ENCODE measurements at places on chromosomes 13 and 19.

DNA sequence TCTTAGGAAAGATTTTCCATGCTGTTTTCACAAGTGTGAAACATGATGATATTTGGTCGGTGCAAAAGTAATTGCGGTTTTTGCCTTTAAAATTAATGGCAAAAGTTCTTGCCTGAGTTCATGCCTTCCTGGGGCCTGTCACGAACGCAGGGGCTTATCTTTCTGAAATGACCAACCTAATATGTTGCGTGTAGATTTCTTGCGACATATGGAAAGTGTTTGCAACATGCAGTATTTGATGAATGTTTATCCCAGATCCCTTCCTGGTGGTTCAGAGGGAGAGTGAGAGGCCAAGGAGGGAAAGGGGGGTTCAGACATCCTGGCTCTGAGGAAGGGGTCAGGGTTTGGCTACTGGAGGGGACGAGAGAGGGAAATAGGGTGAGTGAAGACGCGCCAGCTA is 72.0 kb downstream of the TEX29 start:
- DNase-seq: no peak

- no peak for DNase-seq
Measured at GRCh38 chr13:94761407-94761806, 49.1 kb upstream of the SOX21 start.

DNA sequence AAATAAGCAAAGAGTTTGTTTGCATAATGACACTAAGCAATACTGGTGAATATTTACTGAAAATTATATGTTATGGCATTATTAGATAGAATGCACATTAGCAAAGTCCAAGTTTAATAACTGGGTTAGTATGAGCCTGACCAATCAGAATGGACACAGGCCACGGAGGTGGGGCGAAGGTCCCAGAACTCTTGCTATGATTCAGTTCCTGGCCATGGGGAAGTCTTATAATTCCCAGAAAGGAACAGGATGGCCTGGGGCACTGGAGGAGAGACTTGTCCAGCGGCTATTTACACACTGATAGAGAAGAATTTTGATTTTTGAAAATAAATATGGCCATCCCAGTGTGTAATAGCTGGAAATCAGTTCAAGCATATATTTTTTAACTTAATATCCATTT is 372.0 kb downstream of the EFNB2 start:
- no peak for DNase-seq

- peak; percentile 14 for DNase-seq
Measured at GRCh38 chr19:51129716-51130115, 5.0 kb downstream of the SIGLEC9 start.

- peak; percentile 68 for DNase-seq
Measured at GRCh38 chr19:42028304-42029216, 34.5 kb upstream of the ATP1A3 start.

GRCh38 chr19:50046649-50047503 is 21.1 kb downstream of the ZNF473 start:
- DNase-seq: peak; percentile 86

DNA sequence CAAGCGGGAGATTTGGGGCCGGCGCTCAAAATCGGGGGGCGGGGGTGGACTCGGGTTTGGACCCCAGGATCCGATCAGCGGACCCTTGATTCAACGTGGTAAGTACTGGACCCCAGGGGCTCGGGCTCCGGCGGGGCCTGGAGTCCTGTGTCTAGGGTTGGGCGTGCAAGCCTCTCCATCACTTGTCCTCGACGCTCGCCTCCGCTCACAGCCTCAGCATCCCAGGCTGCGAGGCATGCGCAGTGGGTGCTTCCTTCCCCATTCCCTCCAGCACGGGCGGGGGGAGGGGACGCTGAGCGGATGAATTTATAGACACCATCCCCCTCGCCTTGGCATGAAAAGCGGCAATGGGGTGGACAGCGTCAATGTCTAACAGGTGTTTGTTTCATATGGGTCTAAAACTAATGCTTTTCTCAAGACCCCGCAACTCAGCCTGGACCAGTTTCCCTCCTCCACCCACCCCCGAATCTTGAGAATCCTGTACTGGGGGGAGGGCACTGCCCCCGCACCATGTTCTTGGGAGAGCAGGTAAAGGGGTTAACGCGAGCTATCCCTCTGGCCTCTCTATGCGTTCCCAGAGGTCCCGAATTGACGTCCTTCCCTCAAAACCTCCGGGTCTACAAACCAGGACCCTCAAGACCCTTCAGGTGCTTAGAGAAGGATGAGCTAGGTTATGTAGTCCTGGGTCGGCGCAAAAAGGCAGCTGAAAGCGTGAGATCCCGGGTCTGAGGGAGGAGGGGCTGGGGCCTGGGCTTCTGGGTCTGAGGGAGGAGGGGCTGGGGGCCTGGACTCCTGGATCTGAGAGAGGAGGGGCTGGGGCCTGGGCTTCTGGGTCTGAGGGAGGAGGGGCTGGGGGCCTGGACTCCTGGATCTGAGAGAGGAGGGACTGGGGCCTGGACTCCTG is 579 bp downstream of the CPT1C start:
- DNase-seq: peak; percentile 72

- DNase-seq: no peak
Measured at GRCh38 chr13:90362707-90363106, 984.8 kb upstream of the MIR17HG start.

DNA sequence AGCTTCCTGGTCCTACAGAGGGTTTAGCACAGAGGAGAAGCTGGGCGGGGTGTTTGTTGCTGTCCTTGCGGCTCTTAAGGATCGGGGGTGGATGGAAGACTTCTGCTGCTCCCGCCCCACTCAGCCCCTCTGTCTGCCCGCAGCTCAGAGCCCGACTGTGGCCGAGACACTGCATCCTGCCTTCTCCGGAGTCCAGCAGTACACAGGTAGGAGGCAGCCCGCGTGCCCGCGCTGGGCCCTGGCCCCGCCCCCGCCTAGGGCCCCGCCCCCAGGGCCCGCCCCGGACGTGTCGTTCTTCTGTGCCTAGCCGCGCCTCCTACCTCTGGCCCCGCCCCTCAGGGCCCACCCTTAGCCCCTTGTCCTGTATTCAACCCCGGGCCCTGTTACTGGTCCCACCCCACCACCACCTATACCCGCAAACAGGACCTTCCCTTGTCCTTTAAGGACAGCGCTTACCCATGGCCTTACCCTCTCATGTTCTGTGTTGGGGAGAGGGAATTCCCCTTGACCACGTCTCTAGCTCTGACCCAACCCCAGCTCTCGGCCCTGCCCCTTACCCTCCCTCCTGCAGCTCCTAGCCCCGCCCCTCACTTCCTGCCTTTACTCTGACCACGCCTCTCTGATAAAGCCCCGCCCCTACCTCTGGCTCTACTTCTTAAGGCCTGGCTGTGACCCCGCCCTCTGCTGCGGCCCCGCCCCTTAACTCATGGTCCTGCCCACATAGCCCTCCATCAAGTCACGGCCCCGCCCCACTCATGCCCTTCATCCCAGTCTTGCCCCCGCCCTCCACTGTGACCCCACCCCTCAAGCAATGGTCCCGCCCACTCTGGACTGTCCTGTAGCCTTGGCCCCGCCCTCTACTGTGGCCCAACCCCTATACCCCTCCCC is 60.5 kb downstream of the CELF5 start:
- peak; percentile 84 for DNase-seq

- no peak for DNase-seq
Measured at GRCh38 chr13:22412452-22412851, 741.6 kb downstream of the FGF9 start.

DNA sequence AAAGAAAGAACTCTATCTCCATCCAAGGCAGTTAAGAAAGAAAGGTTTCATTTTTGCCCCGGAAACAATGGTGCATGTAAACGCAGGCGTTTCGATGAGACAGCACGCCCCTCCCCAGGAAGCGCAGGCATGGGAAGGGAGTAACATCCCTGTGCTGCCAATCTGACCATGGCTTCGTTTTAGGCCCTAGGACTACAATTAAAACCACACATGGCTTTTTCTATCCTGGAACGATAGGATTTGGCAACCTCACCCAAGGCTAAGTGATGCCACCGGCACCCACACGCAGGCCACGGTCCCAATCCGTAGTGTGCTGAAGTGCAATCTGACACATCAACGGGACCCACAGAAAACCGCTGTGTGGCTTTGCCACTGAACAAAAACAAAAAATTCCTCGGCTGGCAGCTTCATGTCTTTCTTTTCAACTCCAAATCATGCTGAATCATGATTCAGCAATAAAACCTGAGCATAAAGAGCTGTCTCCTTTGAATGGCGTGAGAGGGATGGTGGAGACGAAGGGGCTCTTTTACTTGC is 24.2 kb downstream of the RANBP3 start:
- DNase-seq: peak; percentile 73

DNA sequence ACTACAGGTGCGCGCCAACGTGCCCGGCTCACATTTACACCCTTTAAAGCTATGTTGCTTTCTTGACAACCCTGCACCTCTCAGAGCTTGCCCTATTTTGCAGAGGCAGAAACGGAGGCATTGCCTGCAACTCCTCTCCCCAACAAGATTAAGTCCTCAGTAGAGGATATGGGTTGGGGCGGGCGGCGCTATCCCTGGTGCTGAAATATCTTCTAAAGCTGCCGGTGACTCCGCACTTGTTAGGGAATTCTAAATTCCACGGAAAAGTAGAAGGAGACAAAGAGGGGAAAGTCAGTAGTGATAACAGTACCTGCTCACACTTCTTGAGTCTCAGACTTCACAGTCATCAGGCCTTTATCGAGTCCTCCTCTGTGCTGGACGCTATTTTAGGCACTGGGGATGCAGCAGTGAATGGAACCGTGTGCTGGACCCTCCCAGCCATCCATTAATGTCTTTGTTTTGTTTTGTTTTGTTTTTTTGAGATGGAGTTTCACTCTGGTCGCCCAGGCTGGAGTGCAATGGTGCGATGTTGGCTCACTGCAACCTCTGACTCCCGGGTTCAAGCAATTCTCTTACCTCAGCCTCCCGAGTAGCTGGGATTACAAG is 18.0 kb downstream of the SLC5A5 start:
- no peak for DNase-seq

DNA sequence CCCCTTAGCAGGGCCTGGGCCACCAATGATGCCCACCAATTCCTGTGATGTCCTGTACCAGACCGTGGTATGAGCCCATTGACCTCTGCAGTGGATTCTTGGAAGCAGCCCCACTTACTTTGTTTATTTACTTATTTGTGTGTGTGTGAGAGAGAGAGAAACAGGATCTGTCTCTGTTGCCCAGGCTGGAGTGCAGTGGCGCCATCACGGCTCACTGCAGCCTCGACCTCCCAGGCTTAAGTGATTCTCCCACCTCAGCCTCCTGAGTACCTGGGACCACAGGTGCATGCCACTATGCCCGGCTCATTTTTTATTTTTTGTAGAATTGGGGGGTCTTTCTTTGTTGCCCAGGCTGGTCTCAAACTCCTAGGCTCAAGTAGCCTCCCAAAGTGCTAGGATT is 13.0 kb downstream of the MYO9B start:
- no peak for DNase-seq

DNA sequence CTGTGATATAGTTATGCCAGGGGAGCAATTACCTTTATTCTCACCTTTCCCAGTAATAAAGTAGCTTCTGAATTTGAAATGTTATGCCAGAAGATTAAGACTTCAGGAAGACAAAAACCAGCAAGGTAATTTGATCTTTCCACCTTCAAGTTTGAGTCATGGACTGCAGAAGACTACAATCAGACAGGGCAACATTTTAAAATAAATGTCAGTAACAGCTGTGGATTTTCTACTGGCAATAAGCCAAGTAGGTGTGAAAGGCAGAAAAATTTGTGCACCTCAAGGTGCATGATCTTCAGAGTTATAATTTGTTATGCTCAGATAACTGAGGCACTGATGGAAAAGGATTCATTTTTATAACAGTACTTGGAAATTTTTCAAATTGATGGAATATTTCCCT is 54.9 kb downstream of the SLITRK1 start:
- DNase-seq: no peak

GRCh38 chr13:30222254-30222653 is 85.1 kb downstream of the KATNAL1 start:
- no peak for DNase-seq

GRCh38 chr13:44818016-44818415 is 171.3 kb downstream of the NUFIP1 start:
- no peak for DNase-seq

DNA sequence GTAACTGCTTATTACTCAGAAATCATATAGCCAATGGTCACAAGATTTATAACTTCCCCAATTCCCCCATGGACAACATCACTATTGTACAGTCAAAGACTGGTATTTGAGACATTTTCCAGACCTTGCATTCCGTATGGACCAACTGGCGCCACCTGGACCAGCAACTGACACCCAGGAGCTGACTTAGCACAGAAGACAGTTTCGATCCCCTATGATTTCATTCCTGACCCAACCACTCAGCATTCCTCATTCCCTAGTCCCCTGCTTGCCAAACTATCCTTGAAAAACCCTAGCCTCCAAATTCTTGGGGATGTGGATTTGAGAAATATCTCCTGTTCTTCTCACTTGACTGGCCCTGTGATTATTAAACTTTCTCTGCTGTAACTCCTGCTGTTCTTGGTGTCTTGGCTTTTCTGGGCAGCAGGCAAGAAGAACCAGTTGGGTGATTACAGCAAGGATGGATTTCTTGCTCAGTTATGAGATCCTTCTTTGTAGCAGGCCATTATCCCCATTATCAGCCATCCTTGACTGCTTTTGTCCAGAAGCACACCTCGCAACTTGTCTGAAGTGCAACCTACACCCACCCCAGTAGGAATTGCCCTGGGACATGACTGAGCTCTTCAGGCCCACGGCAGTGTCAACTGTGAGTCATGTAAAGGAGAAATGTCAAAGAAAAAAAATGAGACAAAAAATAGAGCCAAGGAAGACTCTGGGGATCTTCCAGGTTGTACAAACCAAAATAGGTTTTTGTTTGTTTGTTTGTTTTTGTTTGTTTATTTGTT is 13.7 kb upstream of the MAP3K10 start:
- no peak for DNase-seq

DNA sequence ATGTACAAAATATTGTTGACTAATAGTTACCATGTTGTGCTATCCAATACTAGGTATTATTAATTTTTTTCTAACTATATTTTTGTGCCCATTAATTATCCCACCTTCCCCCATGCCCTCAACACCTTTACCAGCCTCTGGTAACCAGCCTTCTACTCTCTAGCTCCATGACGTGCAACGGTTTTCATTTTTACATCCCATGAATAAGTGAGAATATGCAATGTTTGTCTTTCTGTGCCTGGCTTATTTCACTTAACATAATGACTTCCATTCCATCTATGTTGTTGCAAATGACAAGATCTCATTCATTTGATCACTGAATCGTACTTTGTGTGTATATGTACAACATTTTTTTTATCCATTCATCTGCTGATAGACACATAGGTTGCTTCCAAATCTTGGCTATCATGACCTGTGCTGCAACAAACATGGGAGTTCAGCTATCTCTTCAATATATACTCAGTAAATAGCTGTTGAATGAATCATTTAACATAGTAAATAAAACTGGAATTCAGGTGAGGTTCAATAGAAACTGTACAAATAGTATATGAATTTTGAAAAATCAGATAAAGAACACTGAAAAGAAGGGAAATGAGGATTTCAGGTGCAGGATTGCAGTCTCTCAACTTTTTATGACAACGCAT is 509.0 kb upstream of the MIR17HG start:
- no peak for DNase-seq

- peak; percentile 86 for DNase-seq
Measured at GRCh38 chr13:113176280-113176679, 17.8 kb downstream of the PROZ start.

Measured in activated effector memory CD4-positive, alpha-beta T cell treated with anti-CD3 and anti-CD28 coated beads, Interleukin-2, amount 50 U/mL, for 16 hours (primary cell).